ENCODE measurements at places on chromosomes 3 and 15.

DNA sequence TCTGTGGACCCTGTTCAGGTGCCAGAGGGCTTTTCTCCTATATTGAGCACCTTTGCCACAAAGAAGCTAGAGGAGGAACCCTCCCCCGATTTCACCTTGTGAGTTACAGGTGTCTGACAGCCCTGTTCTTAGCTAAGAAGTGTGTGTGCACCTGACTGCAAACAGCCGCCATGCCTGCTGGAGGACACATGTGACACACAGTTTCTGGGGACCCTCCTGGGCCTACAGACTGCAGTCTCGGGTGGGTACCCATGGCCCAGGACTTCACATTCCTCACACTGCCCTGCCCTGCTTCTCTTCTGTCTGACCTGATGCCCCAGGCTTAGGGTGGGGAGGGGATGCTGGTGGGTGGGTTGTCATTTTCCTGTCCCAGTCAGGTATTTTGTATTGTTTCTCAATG, 140.6 kb downstream of the CACNA1D start:
- no peak for DNase-seq

GRCh38 chr15:92654662-92655061, 913 bp downstream of the FAM174B start:
- no peak for DNase-seq

- no peak for DNase-seq
Observed at GRCh38 chr15:57245130-57245529, 131.2 kb upstream of the CGNL1 start.

- DNase-seq, result no peak
Observed at GRCh38 chr3:11929531-11929930, 74.7 kb upstream of the SYN2 start.

DNA sequence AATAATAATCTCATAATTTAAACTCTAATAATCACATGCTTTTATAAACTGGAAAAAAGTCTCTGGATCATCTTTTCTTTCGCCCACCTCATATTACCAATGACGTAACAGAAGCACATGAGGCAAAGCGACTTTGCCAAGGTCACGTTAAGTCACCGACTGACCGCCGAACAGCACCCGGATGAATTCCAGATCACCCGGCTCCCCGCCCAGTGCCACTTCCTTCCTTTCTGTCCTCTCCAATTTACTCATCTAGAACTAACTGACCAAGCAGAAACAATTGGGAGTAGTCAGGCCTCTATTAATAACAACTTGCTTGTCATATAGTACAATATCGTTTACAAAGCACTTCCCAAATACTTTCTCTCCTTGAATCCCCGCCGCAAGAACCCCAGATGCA, 21.1 kb downstream of the FGF12 start:
- no peak for DNase-seq

GRCh38 chr3:5138214-5138981, 16.3 kb downstream of the ARL8B start:
- peak; percentile 39 for DNase-seq

DNA sequence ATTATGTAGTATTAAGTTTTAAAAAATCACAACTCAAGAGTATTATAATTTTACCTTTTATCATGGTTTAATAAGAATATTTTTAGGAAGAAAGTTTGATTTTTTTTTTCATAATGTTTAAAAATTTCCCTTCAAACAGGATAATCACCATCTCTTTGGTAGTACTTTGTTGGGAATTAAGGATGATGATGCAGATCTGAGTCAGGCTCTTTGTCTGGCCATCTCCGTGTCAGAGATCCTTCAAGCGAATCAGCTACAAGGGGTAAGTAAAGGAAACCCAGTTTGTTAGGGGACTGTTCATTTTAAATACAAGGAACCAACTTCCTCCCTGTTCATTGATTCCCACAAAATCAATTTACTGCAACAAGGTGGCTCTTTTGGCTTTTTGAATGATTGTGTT, 36.8 kb upstream of the NIT2 start:
- no peak for DNase-seq

DNA sequence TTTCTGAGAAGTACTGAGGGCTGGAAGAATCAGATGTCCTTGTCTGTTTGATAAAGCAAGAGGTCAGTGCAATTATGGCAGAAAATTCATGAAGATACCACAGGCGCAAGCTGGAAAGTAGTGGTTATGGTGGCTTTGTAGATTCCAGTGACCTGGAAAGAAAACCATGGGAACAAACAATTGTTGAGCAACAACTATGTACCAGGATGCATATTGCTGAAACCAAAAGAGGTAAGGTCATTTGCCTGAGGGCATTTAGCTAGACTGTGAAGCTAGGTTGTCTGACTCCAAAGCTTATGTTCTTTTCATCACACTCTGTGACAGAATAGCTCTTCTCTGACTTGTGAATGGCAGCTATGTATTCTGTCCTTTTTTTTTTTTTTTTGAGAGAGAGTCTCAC, 74.0 kb downstream of the B3GALNT1 start:
- peak; percentile 2 for DNase-seq

DNA sequence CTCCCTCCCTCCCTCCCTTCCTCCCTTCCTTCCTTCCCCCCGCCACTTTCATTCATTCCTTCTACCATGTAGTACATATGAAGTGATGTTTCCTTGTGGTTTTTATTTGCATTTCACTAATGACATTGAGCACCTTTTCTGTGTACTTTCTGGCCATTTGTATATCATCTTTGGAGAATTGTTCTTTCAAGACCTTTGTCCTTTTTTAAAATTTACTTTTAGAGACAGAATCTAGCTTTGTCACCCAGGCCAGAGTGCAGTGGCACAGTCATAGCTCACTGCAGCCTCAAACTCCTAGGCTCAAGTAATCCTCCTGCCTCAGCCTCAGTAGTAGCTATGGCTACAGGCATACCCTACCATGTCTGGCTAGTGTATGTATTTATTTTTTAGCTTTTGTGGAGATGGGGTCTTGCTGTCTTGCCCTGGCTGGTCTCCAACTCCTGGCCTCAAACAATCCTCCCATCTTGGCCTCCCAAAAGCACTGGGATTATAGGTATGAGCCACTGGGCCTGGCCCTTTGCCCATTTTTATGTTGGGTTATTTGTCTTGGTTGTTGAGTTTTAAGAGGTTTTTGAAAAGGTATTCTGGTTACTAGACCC, 42.0 kb upstream of the CTDSPL2 start:
- DNase-seq, result no peak

DNA sequence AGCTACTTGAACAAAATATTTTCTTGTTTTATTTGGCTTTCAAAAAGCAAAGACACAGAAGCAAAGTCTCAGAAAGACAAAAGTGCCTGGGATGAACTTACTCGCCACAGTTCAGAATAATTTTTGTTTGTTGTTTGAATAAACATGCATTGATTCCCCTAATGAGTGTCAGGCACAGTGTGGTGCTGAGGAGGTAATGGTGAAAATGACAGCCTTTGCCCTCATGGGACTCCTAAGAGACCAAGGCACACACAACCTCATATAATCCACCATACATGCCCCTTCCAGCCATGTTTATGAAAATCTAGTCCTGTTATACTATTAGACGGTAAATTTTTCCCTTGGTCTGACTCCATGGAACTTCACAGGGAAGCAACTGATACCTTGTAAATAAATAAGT, 2.5 kb downstream of the GOLIM4 start:
- no peak for DNase-seq

DNA sequence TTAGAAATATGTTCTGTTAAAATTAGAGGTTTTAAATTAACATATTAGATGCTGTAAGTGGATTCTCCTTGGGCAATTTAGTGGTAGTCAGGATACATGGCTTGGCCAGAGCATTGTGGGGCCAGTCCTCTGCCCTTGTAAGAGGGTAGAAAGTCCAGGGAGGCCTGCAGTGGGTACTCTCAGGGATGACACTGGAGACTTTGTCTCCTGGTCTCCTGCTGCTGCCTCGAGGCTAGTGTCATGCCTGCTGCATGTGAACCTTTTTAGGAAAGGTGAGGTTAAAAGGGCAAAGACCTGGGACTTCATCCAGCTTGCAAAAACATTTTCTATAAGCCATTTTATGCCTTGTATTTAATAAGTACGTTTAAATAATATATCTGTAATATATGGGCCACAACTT, 96.8 kb upstream of the PROK2 start:
- DNase-seq, result no peak

DNA sequence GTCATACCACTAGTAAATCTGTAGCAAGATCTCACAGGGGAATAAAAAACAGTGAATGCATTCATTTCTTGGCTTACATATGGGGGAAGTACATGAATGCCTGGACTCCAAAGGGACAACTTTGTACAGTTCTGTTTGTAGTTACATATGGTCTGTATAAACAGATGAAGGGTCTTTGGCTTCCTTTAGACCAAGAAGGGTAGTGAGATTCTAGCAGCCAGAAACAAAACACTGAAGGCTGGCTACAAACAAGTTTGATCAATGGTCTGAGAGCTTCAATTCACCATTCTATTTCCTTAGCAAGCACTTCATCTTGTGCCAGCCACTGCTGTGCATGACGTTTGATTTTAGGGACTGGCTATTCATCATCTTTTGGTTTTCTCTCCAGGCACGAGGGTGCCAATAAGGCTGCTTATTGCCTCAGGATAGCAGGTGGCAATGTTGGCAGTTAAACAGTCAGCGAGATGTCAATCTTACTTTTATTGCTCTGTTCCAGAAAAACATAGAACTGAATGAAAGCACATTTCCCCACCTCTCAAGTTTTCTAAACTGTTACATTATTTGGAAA, 313.7 kb upstream of the COL8A1 start:
- no peak for DNase-seq

DNA sequence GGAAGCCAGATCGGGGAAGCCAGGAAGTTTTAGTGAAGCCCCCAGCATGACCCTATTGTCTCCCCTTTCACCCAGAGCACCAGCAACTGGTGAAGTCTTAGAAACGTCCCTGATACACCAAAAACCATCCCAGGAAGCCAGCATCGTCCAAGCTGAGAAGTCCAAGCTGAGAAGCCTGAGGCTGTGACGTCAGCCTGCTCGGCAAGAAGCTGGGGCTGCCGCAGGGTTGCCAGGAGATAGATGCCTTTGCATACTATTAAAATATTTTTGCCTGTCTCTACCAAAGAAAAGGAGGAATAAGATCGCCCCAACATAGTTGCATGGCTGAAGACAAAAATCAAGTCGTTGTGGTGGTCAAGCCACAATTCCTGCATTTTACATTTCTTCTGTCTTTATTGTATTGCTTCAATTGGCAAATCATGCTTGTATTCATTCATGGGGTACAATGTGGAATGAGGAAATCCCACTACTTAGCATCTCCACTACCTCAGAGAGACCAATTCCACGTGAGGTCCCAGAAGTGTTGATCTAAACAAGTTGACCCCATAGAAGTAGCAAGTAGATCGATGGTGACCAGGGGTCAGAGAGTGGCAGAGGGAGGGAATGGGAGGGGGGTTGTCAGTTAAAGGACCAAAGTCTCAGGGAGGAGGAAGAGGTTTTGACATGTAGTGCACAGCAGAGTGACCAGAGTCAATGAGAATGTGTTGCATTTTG, 19.6 kb upstream of the EMC3 start:
- no peak for DNase-seq
